ENCODE measurements at places on chromosomes 3 and 15.

GRCh38 chr15:43775411-43775965 is 1.3 kb downstream of the ELL3 start:
- DNase-seq = no peak

GRCh38 chr3:116929505-116930222 is 220.1 kb downstream of the TUSC7 start:
- no peak for DNase-seq

GRCh38 chr15:80211976-80212375 is 40.0 kb downstream of the CTXND1 start:
- no peak for DNase-seq

DNA sequence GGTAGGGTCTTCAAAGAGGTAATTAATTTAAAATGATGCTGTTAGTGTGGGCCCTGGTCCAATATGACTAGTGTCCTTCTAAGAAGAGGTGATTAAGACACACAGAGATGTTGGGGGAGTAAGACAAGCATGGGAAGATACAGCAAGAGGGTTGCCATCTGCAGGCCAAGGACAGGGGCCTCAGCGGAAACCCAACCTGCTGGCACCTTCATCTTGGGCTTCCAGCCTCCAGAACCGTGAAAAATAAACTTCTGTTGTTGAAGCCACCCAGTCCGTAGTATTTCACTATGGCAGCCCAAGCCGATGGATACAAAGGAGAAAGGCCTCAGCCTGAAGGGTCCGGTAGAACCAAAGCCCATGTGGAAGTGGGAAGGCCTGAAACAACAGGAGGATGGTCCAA is 161.7 kb upstream of the UBE2E1 start:
- no peak for DNase-seq

GRCh38 chr15:48191574-48192225 is at the start of gene CTXN2:
TSS of gene CTXN2 (plus strand) at chr15:48191665. CDS start at chr15:48201301, 9,636 bp downstream.
- DNase-seq = no peak

DNA sequence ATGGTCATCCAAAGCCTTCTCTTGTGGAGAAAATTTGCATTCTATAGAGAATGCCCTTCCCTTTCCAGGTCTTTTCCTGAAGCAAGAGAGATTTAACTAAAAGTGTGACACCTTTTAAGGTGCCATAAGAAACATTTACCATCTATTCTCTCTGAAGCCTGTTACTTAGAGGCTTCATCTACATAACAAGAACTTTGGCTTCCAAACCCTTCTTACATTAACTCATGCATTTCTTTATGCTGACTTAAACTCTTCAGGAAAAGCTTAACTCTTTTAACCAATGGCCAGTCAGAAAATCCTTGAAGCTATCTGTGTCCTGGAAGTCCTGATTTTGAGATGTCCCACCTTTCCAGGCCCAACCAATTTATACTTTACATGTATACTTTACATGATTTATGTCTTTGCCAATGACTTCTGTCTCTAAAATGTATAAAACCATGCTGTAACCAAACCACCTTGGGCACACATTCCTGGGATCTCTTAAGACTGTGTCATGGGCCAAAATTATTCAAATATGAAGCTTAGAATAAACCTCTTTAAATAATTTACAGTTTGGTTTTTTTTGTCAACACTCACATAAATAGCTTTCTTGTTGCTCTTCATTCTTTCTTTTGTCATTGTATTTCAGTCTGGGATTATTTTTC is 472.6 kb upstream of the NECTIN3 start:
- DNase-seq = no peak

GRCh38 chr3:55728461-55729100 is 241.5 kb upstream of the WNT5A start:
- no peak for DNase-seq

- DNase-seq = no peak
Measured at GRCh38 chr15:95210436-95210981, 979.1 kb downstream of the MCTP2 start.

DNA sequence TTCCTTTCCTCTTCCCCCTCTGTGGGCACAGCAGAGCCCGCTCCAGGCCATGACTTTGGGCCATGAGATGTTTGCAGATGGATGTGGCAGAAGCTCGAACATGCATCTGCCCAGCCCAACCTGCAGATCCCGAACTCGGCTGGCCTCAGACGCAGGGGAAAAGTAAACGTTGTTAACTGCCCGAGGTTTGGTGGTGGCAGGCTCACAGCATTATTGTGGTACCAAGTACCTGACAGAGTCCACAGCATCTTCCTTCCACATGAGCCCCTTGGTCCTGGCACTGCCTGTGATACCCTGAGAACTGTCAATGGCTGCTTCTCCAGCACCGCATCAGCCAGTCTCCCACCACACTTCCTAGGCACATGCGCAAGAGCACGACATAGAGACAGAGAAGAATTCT is 424.3 kb downstream of the OCA2 start:
- DNase-seq = no peak

- no peak for DNase-seq
Measured at GRCh38 chr3:12470111-12470510, 14.2 kb upstream of the TSEN2 start.

DNA sequence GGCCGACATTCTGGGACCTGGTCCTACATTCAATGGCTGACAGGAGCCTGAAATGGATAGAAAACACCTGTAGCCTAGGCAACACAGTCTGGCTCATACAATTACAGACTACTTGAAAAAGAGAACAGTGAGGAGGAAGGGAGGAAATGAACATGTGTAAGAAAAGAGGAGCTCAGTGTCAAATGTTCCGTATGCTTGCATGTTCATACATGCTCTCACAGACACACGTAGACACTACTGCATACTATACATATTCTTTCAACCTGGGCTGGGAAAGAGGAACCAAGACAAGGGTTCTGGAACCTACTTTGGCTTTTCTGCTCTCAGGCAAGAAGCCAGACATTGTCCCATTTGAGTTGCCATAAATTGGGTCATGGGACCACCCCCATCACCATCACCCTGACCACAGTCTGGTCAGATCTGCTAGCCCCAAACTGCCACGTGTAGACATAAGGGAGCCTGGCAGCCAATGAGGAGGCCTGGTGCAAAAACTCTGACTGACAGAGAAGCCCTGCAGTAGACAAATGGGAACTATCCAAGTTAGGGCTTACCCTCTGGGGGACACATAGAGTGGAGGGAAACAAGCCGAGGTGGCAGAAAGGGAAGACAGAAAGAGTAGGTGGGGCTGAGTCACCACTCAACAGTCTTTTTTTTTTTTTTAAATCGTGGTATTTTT is 310.0 kb downstream of the SHQ1 start:
- DNase-seq = peak; percentile 23

DNA sequence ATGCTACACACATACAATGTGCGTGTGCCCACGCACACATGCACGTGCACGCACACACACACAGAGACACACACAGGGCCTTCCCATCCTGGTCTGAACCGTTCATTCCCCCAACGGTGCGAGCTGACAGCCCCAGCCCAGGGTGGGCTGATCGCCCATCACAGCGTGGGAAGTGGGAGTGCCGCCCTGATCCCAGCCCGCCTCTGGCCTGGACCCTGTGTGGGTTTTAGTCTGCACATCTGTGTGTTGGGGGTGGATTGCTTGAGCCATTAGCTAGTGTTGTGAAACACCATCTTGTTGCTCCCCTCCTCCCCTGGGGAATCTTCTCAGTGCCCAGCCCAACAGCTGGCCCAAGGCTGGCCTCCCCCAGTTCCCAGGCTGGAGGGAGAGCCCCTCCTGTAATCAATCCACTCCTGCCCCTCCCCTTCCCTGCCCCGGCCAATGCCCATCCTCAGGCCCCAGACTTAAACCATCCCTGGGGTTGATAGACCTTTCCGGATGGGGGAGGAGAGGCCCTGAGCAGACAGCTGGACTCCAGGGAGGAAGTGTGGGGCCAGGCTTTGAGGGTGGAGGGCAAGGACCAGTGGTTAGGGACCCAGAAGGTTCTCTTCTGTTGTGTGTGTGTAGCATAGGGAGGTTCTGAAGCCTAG is 8.3 kb downstream of the SEMA3G start:
- DNase-seq = peak; percentile 18

- peak; percentile 42 for DNase-seq
Measured at GRCh38 chr3:46321461-46322104, 32.3 kb upstream of the CCR2 start.

GRCh38 chr3:134810052-134810435 is 15.0 kb downstream of the EPHB1 start:
- DNase-seq = no peak

GRCh38 chr3:81874738-81875137 is 113.3 kb upstream of the GBE1 start:
- no peak for DNase-seq

- no peak for DNase-seq
Measured at GRCh38 chr3:40741729-40742128, 217.0 kb downstream of the ZNF621 start.

DNA sequence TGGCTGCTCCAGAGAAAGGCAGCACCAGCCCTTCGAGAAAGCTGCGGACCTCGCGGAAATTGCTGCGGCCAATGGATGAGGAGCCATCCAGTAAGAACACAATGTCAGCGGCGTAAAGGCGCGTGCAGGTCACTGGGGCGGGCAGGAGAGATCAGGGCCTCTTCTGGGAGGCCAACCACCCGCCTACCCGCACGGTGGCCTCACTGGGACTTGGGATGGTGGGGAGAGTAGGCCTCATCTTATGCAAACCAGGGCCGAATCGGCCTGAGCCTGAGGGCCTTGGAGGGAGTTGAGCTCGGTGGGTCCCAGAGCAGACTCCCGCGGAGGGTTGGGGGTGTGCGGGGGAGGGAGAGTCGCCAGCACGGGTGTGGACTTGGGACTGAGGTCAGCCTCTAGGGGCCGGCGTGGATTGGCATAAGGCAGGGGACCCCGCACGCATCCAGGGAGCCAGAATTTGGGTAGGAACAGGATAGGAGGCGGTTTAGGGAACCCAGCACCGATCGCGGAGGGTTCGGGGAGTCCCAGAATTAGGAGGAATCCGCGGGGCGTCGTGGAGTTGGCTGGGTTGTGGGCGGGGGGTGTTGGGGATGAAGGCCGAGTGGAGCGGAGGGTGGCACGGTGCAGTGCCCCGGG is 596 bp downstream of the COL7A1 start:
- no peak for DNase-seq

DNA sequence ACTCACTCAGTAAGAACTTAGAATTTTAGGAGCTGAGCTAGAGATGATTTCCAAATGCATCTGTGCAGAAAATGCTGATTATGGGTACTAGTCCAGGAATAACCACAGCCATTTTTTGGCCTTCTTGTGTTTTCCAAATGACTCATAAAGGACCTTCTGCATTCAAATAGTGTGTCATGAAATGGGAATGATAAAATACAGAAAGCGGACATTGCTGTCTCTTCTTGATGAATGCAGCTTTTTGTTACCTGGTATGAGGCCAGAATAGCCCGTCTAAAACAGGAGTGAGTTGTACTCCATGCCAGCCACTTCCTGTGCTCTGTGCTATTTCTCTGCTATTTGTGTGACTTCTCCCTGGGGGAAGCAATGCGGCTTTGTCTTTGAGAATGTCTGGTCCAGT is 20.5 kb upstream of the FRMD5 start:
- DNase-seq = no peak

DNA sequence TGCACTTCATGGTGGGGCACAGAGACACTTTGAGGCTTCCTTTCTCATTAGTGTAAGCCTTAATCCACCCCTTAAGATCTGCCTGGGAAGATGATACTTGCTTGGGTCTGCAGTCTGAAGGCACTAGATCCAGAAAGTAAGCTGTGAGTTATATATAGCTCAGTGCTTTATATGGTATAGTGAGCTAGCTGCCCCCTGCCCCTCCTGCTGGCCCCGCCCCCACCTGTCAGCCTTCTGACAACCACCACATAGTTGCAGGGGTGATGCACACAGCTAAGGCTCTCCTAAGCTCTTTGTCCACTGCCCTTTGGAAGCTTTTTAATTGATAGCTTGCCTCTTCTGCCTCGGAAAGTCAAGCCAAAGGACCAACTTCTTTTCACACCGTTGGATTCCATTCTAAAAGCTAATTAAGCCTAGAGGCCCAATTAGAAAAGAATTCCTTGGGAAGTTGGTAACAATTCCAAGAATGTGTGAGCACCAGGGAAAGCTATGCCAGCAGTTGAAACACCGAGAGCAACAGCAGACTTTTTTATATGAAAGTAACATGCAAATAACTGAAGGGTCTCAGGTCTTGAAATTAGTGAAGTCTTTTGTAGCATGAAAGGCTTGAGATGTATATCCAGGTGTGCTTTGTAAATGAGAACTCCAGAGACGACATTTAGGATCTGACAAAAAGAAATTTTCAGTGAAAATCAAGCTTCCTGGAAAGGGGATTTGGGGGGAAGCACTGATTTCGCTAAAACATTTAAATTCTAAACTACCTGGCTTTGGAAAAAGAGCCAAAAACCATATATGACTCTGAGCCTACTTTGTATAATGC is 2.3 kb downstream of the TPM1 start:
- no peak for DNase-seq

DNA sequence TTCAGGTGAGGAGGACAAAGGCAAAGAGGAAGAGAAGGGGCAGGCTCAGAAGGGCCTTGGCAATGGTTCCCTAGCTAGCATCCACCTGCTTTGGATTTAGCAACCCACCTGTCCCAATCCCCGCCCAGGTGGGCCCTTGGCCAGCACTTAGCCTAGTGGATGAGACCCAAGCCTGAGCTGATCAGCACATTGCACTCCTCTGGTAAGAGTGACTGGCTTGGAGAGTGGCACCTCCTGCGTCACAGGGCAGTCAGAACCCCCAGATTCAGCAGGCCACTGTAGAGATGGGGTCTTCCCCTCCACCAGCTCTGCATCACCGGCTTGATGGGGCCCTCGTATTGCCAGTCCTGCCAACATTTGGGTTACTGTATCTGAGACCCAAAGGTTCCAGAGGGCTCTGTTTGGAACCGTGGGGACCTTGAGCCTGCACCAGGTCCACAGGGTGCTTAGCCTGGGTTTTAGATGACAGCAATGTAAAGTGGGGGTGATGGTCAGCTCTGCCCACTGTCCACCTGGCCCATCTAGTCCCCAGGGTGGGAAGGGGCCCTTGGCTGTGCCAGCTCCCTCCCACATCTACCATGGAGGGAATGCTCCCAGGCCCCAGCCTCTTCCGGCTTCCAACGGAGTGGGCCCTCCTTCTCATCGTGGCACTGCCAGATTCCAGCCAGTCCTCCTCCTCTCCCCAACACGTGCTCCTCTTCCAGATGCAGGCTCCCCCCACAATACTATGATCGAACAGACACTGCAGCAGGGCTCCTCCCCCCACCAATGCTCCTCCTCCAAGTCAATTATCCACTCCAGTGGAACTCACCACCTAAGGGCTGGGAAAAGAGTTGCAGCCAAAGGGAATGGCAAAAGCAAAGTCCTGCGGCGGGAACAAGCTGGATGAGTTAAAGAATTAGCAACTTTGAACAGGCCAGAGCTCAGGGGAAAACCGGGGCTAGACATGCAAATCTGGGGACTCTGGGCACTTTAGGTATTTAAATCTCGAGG is 45.7 kb downstream of the LHFPL4 start:
- no peak for DNase-seq

DNA sequence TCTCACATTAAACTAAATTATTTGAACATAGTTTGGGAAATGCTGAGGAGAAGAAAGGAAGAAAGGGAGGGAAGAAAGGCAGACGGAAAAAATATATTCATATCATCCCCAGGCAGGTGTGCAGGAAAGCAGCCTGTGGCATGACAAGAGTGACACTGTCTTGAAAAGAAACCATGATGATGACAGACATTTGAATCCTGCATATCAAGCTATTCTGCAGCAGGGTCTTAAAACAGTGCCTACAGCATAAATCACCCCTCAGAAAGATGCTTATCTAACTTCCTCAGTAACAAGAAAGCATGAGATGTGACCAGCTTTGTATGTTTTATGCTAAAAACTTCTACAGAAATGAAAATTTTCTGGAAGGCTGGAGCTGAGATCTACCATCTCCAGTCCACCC is 144.5 kb upstream of the GRM7 start:
- DNase-seq = no peak

- DNase-seq = no peak
Measured at GRCh38 chr3:107797586-107797985, 274.8 kb downstream of the BBX start.

GRCh38 chr3:165193366-165194254 is 2.6 kb downstream of the SLITRK3 start:
- no peak for DNase-seq
